Tibial artery (tissue), 4 donors: ENCODE measurements at places on chromosomes 1 and 21.
A peak's percentile ranks its signal among the peaks of the same experiment; 100 is the strongest.

GRCh38 chr1:46309401-46310159 is 6.1 kb downstream of the UQCRH start:
- peaks cover 63% of the 10 kb centered on the region for H3K36me3 ChIP-seq
- no peak overlapping the region for H3K27ac ChIP-seq
- DNase-seq, result no peak
- peaks cover 8% of the 10 kb centered on the region for H3K4me1 ChIP-seq

- peaks cover 48% of the 10 kb centered on the region for H3K4me1 ChIP-seq
- no peaks in the 10 kb centered on the region for H3K36me3 ChIP-seq
- H3K27ac ChIP-seq, result peak overlapping the region; percentile 98
- DNase-seq, result peak; percentile 77
- peak overlapping the region; percentile 81 for H3K4me3 ChIP-seq
Observed at GRCh38 chr1:9291914-9292360, 757 bp upstream of the SPSB1 start.

- no peak overlapping the region for H3K27ac ChIP-seq
- H3K27me3 ChIP-seq, result no peaks in the 10 kb centered on the region
- DNase-seq, result no peak
- H3K4me3 ChIP-seq, result no peak overlapping the region
- no peaks in the 10 kb centered on the region for H3K4me1 ChIP-seq
Observed at GRCh38 chr1:87408665-87409248, 80.1 kb downstream of the LMO4 start.

DNA sequence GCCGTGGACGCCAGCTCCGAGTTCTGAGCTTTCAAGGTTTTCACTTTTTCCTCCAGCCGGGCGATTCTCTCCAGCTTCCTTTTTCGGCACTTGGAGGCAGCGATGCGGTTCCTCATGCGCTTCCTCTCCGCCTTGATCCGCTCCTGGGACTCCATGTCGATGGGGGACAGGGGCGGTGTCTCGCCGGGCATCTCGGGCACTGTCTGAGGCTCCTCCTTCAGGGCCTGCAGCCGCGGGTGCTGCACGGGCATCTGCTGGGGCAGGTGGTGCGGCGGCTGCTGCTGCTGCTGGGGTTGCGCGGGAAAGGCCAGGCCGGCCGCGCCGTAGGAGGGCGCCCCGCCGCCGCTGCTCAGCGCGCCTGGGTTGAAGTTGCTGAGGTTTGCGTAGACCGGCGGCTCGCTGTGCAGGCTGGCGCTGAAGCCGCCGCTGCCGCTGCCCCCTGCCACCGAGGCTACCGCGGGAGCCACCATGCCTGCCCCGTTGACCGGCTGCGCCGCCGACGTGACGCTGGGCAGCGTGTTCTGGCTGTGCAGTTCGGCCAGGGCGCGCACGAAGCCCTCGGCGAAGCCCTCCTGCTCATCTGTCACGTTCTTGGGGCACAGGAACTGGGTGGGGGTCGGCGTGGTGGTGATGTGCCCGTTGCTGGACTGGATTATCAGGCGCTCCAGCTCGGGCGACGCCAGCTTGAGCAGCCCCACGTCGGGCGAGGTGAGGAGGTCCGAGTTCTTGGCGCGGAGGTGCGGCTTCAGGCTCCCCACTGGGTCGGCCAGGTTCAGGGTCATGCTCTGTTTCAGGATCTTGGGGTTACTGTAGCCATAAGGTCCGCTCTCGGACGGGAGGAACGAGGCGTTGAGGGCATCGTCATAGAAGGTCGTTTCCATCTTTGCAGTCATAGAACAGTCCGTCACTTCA is 1.4 kb downstream of the JUN start:
- H3K27ac ChIP-seq, result peak overlapping the region; percentile 100
- peak overlapping the region; percentile 83 for H3K4me3 ChIP-seq

DNA sequence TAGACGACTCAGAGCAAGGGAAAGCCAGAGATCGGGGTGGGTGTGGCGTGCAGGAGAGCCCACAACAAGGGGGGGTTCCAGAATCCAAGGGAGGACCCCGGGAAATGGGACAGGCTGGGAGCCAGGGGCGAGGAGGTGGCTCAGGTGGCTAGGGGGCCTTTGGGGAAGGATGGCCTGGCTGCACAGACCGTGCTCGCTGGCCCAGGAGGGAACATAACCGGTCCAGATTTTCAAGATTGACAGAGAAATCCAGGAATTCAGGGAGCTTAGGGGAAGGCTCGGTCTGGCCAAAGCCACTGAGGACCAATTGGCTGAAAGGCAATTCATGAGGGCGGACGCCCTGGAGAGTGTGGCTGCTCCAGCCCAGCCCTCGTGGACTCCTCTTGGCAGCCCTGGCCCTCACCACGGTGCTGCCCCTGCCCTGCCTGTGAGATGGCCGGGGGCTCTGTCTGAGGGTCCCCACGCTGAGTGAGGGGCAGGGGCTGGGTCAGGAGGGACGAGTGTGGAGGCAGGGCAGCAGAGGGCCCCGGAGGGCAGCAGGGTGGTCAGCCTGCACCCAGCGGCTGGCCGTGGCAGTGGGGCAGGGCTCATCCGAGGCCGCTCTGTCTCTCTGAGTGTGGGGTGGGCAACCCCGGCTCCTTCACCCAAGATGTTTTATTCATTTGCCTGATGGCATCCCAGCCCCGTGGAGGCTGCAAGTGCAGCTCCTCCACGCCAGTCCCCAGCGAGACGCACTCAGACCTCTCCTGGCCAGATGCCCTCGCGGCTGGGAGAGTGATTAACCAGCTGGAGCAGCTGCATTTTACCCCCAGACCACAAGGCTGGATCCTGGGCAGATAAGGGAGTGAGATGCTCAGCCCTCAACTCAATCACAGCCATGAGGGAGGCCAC is 5.6 kb upstream of the LRRC3 start:
- no peak overlapping the region for H3K27ac ChIP-seq
- H3K36me3 ChIP-seq, result no peaks in the 10 kb centered on the region
- H3K4me1 ChIP-seq, result no peaks in the 10 kb centered on the region
- no peaks in the 10 kb centered on the region for H3K27me3 ChIP-seq
- H3K4me3 ChIP-seq, result no peak overlapping the region

DNA sequence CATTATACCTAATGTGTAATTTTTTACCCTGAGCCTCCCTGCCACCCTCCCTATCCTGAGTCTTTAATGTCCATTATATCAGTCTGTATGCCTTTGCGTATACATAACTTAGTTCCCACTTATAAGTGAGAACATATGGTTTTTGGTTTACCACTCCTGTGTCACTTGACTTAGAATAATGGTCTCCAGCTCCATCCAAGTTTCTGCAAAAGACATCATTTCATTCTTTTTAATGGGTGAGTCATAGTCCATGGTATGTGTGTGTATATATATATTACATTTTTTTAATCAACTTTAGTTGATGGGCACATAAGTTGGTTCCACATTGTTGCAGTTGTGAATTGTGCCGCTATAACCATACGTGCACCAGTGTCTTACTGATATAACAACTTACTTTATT is 477.1 kb upstream of the NEGR1 start:
- H3K36me3 ChIP-seq, result no peaks in the 10 kb centered on the region
- no peaks in the 10 kb centered on the region for H3K4me1 ChIP-seq
- H3K27me3 ChIP-seq, result no peaks in the 10 kb centered on the region
- no peak overlapping the region for H3K4me3 ChIP-seq

DNA sequence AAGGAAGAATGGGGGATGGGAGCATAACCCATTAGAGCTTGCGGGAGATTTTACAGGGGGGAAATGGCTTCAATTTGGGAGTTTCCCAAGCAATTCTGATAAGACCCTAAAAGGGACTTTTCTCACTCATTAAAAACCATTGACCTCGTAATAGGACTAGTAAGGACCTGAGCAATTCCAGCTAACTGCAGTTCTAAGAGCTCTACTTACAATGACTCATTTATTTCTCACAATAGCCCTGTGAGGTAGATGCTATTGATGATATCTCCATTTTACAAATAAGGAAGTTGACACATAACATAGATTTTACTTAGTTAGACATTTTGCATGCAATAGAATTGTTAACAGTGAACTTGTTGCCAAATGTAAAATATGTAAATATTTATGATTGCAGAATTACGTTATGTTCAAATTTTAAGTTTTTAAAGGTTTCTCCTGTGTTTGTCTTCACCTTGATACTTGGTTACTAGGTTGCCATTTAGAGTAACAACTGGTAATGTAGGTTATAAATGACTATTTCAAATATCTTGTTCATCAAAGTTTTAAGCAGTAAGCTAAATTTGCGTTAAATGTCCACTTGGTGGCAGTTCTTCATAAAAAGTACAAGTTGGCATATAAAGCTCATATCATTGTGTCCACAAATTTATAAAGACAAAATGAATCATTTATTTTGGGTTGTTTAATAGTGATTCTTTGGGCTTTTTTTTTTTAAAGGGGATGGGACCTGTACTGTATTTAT is 182.0 kb downstream of the PLA2G4A start:
- H3K27ac ChIP-seq, result no peak overlapping the region
- no peak for DNase-seq
- H3K4me3 ChIP-seq, result no peak overlapping the region
- no peaks in the 10 kb centered on the region for H3K36me3 ChIP-seq
- no peaks in the 10 kb centered on the region for H3K4me1 ChIP-seq

DNA sequence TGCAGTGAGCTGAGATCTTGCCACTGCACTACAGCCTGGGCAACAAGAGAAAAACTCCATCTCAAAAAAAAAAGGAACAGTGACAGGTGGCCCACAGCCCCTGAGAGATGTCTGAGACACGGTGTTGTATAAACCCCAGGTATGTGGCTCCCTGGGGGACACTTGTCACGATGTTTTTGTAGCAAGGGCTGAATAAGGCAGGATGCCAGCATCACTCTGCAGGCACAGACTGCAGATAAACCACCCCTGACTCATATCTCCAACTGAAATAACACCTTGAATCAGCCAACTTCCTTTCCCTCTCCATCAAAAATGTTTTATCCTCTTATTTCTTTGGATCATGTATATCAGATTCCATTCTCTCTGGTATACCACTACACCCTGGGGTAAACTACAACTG is 52.5 kb downstream of the NMNAT2 start:
- no peaks in the 10 kb centered on the region for H3K27me3 ChIP-seq
- H3K4me3 ChIP-seq, result no peak overlapping the region
- H3K4me1 ChIP-seq, result no peaks in the 10 kb centered on the region
- no peak for DNase-seq

DNA sequence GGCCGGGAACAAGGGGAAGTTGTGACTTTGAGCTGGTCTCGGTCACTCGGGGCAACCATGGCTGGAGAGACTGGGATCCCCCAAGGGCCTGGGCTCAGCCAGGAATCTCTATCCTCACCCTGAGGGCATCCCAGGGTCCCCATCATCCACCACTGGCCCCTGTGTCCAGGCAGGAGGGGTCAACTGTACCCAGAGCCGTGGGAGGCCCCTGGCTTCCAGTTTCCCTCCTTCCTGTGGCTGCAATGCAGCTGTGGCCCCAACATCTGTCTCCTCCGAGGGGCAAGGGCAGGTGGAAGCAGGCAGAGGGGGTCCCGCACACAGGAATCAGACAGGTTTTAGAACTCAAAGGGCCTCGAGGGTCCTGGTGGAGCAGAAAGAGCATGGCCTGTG is 332.7 kb upstream of the VAMP3 start:
- no peaks in the 10 kb centered on the region for H3K27me3 ChIP-seq
- no peak for DNase-seq
- no peaks in the 10 kb centered on the region for H3K36me3 ChIP-seq
- no peaks in the 10 kb centered on the region for H3K4me1 ChIP-seq
- no peak overlapping the region for H3K27ac ChIP-seq

DNA sequence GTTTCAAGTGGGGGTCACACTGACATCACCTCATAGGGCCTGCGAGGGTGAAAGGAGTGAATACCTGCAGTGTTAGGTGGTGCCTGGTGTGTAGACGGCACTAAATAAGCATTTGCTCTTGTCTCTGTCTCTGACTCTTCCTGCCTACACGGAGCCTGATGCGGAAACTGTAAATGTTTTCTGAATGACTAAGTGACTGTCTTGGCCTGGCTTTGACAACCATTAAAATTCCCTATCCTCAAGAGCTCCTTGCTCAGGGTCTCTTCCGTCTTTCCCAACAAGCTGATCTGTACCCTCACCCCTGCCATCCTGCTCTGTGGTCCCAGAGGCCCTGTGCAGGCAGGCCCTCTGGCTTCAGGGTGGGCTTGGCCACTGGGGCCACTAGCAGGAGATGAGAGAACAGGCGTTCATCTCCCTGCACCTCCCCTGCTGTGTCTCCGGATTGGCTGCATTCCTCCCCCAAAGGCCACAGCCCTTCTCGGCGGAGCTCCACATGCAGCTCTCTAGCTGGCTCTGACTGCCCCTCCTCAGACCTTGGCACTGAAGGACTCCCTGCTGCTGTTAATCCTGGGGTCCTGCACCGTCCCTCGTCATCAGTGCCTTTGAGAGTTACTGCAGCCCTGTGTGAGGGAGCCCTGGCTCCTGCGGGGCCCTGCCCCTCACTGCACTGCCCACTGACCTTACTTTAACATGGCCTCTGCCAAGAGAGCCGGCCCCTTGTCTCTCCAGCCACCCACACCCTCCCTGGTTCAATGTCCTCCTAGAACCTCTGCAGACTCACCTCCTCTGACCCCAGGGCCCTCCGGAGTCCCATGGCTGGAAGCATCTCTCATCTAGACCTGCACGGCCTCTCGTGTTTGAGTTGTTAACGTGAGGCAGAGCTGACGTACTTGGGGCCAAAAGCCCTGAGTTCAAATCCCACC is 211.1 kb downstream of the MATN1 start:
- H3K27ac ChIP-seq, result no peak overlapping the region
- DNase-seq, result no peak
- H3K4me3 ChIP-seq, result no peak overlapping the region
- H3K36me3 ChIP-seq, result no peaks in the 10 kb centered on the region

DNA sequence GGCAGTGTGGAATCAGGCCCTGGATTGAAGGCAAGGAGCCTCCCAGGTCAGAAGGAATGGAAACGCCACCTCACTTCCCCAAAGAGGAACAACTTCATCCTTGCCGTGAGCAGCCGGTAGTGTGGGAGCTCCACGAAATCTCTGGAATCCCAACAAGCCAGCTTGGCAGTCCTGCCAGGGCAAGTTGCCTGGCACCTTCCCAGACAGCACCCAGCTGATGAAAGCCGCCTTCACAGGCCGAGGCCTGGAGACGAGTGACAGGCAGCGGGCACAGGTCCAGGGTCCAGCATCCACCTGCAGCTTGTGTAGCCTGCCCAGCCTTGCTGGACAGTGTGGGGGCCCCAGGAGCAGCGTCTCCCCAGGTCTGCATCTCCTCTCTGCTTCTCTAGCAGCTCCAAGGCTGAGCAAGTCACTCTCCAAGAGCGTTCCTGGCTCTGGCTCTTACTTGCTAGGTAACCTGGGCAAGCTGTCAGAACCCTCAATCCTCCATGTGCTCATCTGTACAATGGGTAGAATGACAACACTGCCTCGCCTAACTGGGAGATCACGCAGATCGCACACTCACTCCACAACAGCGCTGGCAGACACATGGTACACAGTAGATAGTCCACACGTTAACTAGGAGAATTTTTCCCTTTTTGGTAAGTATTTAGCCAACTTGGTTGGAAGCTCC is 43.0 kb downstream of the ACOT7 start:
- no peak for DNase-seq
- H3K36me3 ChIP-seq, result no peaks in the 10 kb centered on the region
- H3K27me3 ChIP-seq, result no peaks in the 10 kb centered on the region
- no peak overlapping the region for H3K27ac ChIP-seq

- no peaks in the 10 kb centered on the region for H3K27me3 ChIP-seq
- DNase-seq, result peak; percentile 71
- peak overlapping the region; percentile 93 for H3K27ac ChIP-seq
- peaks cover 31% of the 10 kb centered on the region for H3K36me3 ChIP-seq
- H3K4me1 ChIP-seq, result peaks cover 28% of the 10 kb centered on the region
- H3K4me3 ChIP-seq, result peak overlapping the region; percentile 90
Observed at GRCh38 chr1:27960762-27961645, 1.2 kb downstream of the XKR8 start.

GRCh38 chr1:91476533-91477217 is 24.0 kb upstream of the CDC7 start:
- no peak for DNase-seq
- no peaks in the 10 kb centered on the region for H3K36me3 ChIP-seq
- no peak overlapping the region for H3K4me3 ChIP-seq
- H3K4me1 ChIP-seq, result no peaks in the 10 kb centered on the region

GRCh38 chr1:220339581-220339980 is 67.3 kb upstream of the RAB3GAP2 start:
- H3K4me1 ChIP-seq, result no peaks in the 10 kb centered on the region
- DNase-seq, result no peak
- no peaks in the 10 kb centered on the region for H3K36me3 ChIP-seq
- H3K27me3 ChIP-seq, result no peaks in the 10 kb centered on the region
